Fibroblast of upper back skin (primary cell): ENCODE measurements at places on chromosomes 13 and 19.

- DNase-seq = peak; percentile 22
These were observed 56.3 kb downstream of the PSG3 start for GRCh38 chr19:42683917-42684513.

DNA sequence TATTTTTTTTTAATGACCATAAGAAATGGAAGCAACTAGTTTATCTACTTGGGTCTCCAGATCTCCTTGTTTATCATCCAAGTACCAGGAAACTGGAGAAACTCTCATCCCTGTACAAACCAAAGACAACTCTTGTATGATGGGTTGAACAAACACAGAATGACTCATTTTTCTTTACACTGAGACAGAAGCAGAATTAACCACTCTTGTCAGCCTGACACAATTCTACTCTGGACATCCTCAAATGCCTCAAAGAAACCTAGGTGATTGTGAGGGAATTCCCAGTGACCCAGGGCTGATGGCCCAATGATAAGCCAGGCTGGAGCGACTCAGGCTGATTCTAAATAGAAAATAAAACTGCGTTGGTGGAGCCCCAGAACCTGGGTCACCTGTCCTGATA lies 151.5 kb downstream of the ZNF737 start:
- no peak for DNase-seq

DNA sequence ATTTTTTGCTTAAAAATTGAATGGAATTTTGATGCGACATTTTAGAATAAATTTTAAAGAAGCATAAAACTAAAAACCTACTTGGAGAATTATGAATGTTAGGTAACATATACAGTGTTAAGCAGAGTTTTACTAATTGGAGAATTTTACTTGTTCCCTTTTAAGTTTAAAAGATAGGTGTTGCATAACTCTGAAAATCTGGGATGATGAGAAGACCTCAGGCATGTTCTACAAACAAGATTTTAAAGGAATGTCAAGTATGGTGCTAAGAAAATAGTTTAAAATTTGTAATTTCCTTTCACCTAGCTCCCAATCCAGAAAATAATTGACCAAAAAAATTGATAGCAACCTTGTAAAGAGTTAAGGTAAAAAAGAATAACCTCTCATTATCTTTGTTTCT lies 135.8 kb downstream of the RFC3 start:
- DNase-seq = peak; percentile 17

GRCh38 chr19:56404705-56405056 lies 549 bp downstream of the ZNF583 start:
- DNase-seq = no peak

- DNase-seq = no peak
These were observed 132.5 kb downstream of the NHLRC3 start for GRCh38 chr13:39170711-39171110.

DNA sequence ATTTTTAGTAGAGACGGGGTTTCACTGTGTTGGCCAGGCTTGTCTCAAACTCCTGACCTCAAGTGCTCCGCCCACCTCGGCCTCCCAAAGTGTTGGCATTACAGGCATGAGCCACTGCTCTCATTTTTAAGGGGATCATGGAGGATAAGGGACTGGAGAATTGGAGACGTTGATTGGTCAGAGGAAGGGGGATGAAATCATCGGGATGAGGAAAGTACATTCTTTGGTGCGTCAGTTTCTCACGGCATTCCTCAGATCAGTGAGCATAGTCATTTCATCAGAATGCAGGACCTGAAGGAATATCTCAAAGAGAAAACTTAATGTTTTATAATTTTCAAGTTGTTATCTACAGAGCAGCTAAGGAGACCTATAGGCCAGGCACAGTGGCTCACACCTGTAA lies 14.0 kb downstream of the ZNF114 start:
- peak; percentile 88 for DNase-seq

DNA sequence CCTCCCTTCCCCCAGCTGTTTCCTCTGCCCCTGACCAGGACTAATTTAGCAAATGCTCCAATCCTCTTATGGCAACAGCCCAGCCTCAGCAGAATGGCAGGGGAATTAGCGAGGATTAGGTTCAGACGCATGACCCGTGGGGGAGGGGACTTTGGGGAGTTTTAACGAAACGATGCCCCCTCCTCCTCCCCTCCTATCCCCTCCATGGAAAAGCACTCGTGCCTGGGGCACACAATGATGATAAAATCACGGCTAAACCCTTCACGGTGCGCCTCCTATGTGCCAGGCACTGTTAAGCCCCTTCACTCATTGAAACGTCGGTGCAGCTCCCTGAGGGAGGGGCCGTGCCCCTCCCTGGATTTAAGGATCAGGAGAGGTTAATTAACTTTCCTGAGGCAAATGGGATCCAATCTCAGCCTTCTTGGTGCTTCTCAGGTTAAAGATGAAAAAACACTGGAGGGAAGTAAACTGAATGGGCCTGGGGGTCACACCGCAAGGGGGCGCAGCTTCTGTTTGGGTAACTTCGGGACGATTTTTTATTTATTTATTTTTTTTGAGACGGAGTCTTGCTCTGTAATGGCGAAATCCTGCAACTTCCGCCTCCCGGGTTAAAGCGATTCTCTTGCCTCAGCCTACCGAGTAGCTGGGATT lies 10.1 kb upstream of the TPRX2 start:
- no peak for DNase-seq

DNA sequence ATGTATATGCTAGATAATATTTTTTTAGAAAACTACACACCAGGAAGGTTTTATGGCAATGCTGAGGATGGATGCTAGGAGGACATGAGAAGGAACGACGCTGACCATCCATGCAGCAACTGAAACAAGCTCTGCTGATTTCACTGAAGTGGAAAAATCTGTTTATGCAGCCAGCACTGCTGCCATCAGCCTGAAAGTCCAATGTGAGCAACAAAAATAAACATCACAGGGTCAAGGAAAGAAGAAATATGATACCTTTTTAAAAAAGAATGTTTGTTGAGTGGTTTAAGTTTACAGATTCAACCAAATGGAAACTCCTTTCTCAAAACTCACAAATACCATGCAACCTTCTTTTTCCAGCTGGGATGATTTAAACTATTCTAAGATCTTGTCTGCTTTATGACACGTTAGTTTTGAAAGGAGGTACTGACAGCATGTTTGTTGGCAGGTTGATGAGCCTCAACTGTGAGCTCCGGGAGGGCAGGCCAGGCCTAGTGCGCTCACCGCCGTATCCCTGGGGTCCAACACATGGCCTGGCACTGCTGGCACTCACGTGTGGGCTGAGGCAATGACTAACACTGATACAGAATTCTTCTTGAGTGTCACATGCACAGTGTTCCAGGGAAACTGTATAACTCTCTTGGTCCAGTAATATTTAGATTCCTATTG lies 46.8 kb downstream of the LATS2 start:
- DNase-seq = peak; percentile 64

- DNase-seq = no peak
These were observed 112.4 kb upstream of the TRPC4 start for GRCh38 chr13:37981932-37982331.

- peak; percentile 83 for DNase-seq
These were observed 5.6 kb downstream of the BCL3 start for GRCh38 chr19:44753932-44754749.

DNA sequence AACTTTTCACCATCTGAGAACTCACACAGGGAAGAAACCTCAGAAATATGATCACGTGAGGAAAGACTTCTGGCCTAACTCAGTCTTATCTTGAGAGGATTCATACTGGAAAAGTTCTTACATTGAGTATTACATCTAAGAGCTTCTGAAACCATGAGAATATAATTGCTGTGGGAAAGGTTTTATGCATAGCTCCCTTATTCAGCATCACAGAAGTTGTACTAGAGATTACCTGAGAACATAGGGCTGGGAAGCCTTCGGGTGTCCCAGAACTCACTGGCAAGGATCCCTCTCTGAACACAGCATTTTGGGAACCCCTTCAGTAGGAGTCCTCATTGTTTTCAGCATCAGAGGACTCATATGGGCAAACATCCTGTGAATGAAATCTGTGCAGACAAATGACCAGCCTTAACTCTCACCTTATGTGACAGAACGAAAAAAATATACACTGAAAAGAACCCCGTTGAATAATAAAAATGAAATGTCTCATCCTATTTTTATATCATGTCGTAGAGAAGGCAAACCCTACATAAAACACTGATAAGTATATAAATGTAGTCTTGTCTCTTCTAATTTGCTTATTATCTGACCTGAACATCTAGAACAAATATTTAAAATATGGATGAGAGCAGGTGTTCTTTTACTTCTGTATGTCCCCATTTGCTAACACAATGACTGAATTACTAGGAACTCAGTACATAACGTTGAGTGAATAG lies 14.2 kb downstream of the ZNF274 start:
- peak; percentile 4 for DNase-seq

DNA sequence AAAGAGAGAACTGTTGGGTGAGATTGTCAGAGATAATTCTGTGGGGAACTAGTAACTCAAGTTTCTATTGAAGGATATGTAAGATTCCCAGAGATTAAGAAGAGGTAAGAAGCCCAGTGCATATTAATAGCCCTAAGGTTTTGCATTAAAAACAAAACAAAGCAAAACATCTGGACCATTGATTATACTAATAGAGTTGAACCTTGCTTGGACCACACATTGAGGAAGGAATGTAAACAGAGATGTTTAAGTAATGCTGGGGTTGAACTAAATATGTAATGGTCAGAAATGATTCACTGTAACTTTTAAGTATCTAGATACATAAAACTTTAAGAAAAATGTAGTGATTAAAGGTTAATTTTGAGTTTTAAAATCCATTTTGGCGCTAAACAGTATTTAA lies 1770.0 kb downstream of the PCDH9 start:
- peak; percentile 72 for DNase-seq

DNA sequence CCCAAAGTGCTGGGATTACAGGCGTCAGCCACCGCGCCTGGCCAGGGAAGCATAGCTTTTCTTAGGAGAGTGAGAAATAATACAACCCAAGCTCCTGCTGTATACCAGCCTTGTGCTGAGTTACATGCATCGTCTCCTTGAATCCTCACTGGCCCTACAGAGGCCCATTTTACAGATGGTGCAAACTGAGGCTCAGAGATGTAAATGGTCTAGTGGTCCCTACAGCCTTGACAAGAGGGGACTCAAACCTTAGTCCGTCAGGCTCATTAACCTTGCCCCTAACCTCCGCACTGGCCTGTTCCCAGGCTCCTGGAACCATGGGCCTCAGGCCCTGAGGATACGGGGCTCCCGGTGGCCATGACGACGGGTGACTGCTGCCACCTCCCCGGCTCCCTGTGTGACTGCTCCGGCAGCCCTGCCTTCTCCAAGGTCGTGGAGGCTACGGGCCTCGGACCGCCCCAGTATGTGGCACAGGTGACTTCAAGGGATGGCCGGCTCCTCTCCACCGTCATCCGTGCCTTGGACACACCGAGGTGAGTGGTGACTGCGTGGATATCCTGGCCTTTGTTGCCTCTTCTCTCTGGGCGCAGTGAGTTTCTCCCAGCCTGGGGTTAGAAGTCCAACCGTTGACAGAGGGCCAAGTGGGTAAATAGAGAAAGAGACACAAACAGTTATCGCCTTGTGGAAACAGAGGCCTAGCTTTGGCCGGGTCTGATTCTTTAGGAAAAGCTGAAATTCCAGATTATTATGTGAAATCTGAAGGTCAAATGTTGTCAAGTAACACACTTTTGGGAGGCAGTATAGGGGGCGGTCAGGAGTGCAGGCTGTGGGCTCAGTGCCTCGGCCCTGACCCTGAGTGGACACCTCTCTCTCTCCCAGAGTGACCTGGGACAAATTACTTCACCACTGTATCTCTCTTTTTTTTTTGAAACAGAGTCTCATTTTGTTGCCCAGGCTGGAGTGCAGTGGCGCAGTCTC lies 8.7 kb downstream of the MARCHF2 start:
- DNase-seq = no peak
